ENCODE measurements at places on chromosomes 6 and 20.

- no peak for DNase-seq
Observed at GRCh38 chr20:6765469-6766058, 1.9 kb upstream of the BMP2 start.

DNA sequence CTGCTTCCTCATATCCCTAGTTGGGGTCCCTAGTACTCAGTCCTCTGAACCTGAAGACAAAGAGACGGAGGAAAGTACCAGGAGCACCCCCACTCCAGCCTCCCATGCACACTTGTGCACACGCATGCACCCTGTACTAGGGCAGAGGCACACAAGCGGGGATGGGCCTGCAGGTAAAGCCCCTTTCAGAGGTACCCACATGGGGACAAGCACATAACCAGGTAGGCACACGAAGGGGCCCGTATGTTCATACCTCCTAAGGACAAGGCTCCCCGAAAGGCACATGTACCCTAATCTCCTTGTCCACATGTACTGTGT lies 1.1 kb downstream of the TMEM151B start:
- no peak for DNase-seq

- no peak for DNase-seq
Observed at GRCh38 chr6:147103007-147103406, 101.2 kb upstream of the STXBP5 start.

- DNase-seq: no peak
Observed at GRCh38 chr6:75528423-75528822, 34.8 kb upstream of the FILIP1 start.

- no peak for DNase-seq
Observed at GRCh38 chr6:34005901-34006531, 139.9 kb downstream of the GRM4 start.

- no peak for DNase-seq
Observed at GRCh38 chr6:15874326-15874725, 211.5 kb upstream of the DTNBP1 start.

DNA sequence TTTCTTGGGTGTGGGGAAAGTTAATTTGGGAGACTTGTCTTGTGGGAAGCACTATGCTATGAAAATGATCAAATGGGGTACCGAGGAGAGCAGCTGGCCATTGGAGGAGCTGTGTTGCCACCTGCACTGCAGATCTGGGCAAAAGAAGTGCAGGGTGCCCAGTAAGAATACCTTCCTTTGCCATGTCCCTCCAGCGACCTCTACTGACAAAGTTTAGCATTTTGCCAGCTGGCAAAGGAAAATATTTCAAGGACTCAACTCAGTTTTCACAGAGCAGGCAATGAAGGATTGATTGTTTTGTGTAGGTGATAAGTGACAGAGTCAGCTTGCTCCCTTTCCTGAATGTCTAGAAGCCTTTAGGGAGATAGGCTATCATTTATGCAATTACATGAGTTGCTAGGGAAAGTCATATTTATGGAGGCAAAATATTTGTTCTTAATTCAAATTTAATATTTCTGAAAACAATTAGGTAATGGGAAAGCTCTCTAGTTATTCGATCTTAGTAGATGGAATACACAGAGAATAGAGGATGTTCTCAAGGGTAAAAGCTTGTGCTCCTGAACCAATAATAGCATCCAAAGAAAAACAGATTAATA lies 118.4 kb downstream of the FARS2 start:
- DNase-seq: no peak

DNA sequence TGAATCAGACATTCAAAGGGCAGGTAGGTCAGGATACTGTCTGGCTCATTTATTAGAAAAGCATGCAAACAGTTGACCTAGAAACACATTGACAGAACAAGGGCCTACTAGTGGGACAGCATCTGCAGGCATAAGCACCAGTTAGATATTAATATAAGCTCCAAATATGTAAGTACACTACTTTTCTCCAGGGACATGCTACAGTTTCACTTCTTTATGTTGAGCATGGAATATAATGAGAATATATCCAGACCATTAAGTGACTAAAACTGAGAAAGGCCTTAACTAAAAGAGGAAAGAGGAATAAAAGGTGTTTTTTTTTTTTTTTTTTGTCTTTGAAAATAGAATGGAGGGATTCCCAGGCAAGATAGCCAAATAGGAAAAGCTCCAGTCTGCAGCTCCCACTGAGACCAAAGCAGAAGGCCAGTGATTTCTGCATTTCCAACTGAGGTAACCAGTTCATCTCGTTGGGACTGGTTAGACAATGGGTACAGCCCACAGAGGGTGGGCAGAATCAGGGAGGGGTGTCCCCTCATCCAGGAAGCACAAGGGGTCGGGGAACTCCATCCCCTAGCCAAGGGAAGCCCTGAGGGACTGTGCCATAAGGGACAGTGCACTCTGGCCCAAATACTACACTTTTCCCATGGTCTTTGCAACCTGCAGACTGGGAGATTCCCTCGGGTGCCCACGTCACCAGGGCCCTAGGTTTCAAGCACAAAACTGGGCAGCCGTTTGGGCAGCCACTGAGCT lies 251.6 kb downstream of the PHF3 start:
- DNase-seq: no peak

DNA sequence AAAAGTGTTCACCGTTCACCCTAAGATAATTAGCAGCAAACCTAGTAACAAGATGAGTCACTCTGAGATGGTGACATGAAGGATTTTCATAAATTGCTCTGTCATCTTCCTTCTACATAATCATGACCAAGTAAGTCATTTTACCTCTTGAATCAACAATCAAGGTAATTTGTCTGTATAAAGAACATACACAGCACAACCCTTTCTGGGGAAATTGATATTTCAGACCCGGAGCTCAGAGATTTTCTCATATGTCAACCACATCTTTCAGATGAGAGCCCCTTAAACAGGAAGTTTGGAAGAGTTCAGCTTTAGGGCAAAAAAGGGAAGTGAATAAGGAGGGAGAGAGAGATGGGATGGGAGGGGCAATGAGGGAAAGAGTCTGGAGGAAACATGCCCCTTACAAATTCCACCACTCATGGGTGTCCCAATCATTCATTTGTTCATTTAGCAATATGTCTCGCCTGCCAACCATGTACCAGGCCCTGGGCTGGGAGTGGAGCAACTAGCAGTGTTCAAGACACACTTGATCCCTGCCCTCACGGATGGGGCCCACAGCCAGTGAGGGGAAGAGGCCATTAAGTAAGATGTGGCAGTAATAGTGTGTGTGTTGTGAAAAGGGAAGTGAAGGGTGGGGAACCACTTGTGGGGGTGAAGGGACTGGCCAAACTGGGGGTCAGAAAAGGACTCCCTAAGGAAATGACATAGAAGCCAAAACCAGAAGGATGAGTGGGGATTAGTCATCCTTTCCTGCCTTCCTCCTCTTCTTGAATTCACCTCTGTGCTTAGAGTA lies 190.9 kb downstream of the MAFB start:
- DNase-seq: no peak

DNA sequence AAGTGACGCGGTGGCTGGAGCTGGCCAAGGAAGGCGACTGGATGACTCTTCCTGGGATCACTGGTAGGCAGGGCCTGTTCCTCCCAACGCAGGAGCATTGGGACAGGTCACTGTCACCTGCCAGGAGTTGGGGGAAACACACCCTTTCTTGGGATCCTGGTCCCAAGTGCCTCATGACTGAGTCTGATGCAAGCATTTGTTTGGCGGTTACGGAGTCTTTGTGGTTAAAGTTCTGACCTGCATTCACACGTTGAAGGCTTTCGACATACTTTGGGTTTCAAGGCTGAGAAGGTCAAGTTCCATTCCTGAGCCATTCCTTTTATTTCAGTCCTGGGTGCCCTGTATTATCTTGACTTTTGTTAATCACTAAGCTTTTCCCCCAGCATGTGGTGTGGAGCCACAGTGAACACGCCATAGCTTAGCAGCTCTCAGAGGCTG lies 6.0 kb downstream of the PNLDC1 start:
- DNase-seq: no peak

DNA sequence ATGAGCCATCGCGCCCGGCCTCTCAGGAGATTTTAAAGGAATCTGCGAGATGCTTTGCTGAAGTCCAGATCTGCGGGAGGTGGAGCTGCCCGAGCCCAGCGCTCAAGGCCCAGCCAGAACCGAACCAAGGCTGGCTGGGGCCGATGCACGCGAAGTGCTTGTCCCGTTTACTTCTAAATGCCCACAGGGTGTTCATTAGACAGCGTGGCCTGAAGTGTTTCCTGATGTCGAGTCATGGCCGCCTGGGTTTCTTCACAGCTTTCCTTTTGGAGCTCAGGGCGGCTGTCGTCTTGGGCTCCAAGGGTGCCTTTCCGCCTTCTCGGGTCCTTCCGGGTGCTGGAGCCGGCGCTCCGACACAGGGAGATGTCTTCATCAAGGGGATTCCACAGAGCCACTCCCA lies 25.1 kb upstream of the CCR6 start:
- DNase-seq: no peak

DNA sequence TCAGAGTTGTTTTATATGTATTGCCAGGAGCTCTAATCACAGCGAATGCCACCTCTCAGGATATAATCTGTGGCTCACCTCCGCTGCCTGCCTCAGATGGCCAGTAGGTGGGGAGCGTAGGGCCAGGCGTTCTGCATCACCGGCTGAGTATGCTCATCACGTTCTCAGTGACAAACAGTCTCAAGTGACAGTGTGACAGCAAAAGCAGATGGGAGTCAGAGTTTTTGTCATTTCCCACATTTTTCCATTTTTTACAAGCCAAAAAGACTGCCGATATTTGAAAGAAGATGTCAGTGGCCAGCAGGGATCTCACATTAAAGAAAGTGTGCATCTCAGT lies 208.7 kb downstream of the ALDH8A1 start:
- DNase-seq: no peak

DNA sequence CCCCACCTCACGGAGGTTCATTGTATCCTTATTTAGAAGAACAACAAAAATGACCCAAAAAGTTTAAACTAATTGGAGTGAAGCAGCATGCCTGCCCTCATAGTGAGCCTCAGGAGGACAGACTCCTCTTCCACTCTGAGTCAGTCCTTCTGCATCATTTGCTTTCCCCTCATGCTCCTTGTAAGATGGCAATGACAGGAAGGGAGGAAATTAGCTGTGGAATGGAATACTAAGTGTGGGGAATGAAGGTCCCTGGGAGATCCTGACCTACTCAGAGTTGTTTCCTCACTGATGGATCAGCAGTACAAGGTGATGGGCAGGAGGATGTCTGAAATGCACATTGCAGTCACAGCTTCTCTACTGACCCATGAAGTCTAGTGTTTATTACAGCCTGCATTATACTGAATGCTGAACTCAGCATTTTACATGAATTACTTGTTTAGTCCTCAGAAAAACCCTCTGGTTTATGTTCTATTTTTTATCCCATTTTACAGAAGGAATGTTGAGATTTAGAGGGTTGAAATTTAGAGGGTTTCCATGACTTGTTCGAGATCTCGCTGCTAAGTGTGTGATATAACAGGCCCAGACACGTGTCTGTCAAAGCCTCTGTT lies 212.0 kb upstream of the PCSK2 start:
- DNase-seq: no peak

GRCh38 chr20:50335866-50336265 lies 145.2 kb downstream of the CEBPB start:
- no peak for DNase-seq

- no peak for DNase-seq
Observed at GRCh38 chr20:49906101-49906604, 9.2 kb downstream of the SPATA2 start.

- no peak for DNase-seq
Observed at GRCh38 chr20:46303176-46303956, 4.9 kb downstream of the CDH22 start.

GRCh38 chr20:56665806-56666205 lies 36.7 kb downstream of the TFAP2C start:
- DNase-seq: no peak

Measured in activated naive CD4-positive, alpha-beta T cell (primary cell).